Stimulated activated CD4-positive, alpha-beta T cell treated with anti-CD3 and anti-CD28 coated beads, Interleukin-1b, Interleukin-23, amount 100 ng/mL, for 48 hours (primary cell): ENCODE measurements at places on chromosomes 12 and 14.

DNA sequence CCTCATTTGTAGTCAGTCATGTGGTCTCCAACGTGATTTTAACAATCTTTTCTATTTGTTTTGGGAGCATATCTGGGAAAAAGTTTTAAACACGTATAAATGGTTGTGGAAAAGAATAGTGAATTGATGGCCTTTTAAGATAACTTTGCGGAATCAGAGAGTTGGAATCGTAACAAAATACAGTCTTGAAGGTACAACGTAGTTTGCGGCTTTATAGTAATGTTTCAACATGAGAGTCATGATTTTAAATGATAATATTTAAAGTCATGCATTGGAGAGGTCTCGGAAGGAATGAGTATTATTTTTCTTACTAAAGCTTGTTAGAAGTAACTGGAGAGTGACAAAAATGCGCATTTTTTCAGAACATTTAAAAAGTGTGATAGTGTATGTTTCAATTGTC is 1.6 kb downstream of the AEBP2 start:
- DNase-seq = no peak

DNA sequence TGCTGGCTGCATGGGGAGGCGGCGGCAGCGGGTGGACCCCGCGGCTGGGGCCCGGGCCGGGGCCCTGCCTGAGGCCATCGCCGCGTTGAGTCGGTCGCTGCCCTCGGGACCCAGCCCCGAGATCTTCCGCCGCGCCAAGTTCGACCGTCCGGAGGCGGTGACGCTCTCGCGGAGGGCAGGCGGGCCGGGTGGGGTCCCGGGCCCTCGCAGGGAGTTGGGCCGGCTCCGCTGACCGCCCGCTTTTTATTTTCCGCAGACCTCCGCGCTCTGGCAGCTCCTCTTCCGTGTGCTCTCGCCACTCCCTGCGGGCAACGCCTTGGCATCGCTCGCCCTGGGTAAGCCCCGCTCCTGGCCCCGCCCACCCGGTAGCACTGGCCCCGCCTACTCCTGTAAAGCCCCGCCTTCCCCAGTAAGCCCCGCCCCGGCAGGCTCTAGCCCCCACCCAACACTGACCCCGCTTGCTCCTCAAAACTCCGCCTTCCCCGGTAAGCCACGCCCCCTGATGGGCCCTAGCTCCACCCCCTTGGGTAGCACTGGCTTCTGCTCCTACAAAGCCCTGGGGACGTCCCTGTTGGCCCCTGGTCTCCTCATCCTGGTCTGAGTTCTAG is 424 bp downstream of the TEDC1 start:
- peak; percentile 95 for DNase-seq

- DNase-seq = no peak
These were observed 72.5 kb downstream of the ITPK1 start for GRCh38 chr14:93042968-93043940.

GRCh38 chr12:21638054-21638891 is 19.4 kb downstream of the LDHB start:
- no peak for DNase-seq

GRCh38 chr12:96995861-96996260 is 88.8 kb downstream of the NEDD1 start:
- no peak for DNase-seq

GRCh38 chr14:91350813-91351511 is 66.7 kb downstream of the CCDC88C start:
- peak; percentile 76 for DNase-seq

DNA sequence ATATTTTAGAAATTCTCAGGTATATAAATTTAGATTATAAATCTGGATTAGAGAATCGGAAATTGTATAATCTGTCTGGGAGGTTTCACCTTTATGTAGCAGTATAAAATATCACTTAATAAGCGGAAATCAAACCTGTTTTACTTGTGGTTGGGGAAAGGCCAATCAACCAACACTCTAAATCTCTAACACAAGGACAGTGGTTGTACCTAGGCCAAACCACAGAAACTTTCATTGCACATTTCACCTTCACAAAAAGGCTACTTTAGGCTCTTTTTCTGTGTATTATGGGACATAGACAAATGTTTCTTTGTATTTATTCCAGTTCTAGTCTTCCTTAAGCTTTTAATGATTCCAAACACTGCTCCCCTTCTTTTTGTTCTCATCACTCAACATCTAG is 19.8 kb downstream of the ERH start:
- no peak for DNase-seq

GRCh38 chr14:94491511-94491910 is 15.5 kb upstream of the SERPINA9 start:
- DNase-seq = no peak
